ENCODE measurements at places on chromosomes 6 and 20. TPM values are rescaled to one million over a fixed set of nuclear protein-coding genes. Genes with fewer than 3 reads are reported as not detected.

DNA sequence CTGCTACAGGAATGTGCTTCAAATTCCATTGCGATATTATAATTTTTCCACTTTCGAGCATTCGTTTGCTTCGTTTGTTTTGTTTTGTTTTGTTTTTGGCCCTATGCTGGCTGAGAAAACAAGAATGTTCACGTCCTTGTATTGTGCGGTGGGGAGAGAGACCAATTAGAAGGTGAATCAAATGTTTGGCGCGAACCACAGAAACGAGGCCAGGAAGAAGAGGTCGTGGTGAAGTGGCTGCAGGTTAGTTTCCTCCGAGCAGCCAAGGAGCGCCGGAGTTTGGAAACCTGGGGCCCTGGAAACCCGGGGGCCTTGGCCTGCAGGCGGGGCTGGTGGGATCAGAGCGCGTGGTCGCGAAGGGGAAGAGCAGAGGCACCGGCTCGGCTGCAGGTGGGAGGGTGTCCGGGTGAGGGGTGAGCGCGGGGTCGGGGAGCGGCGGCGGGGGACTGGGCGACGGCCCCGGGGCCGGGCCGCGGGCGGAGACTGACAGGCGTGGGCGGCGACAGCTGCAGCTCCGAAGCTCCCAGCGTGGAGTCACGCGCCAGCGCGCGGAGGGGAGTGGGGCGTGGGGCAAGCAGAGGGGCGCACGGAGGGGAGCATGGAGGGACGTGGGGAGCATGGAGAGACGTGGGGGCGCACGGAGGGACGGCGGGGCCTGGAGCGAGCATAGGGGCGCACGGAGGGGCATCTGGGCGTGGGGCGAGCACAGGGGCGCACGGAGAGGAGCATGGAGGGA, 141.5 kb upstream of the PDE10A start:
- no peak for DNase-seq

GRCh38 chr20:40610730-40611129, 78.3 kb downstream of the MAFB start:
- DNase-seq = no peak

- DNase-seq = no peak
Observed at GRCh38 chr6:25278261-25278913, 787 bp upstream of the CARMIL1 start.

GRCh38 chr20:34062570-34063482, 49.2 kb downstream of the EIF2S2 start:
- no peak for DNase-seq

The HUS1B gene
- 0.22 TPM for total RNA-seq

The PPP1R18 gene
- 77.3 TPM for total RNA-seq

GRCh38 chr6:515267-515666, 123.7 kb downstream of the IRF4 start:
- no peak for DNase-seq

- DNase-seq = no peak
Observed at GRCh38 chr6:39471954-39472659, 149.6 kb upstream of the KCNK16 start.

DNA sequence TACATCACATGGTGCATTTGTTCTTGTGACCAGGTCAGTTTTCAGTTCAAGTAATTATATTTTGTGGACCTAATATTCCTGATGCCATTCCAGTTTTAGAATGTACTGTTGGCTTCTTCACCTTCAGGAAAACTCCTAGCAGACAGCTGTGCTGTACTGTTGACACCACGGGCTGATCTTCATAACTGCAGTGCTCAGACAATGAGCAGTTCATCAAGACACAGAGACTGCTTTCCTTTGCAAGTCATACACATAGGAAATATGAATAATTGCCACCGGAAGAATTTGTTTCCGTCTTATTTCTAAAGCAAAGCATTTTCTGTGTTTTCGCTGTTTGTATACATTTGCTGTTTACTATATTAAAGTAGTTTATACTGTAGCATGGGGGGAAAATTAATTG, 89.8 kb downstream of the C6orf118 start:
- no peak for DNase-seq

- peak; percentile 16 for DNase-seq
Observed at GRCh38 chr6:127606131-127606562, 29.2 kb downstream of the C6orf58 start.

All from epithelial cell of proximal tubule (primary cell).